Activated T-cell treated with anti-CD3 and anti-CD28 coated beads for 1 hour (primary cell): ENCODE measurements at places on chromosomes 12 and 14.

GRCh38 chr12:92753976-92754885 lies 51.4 kb downstream of the PLEKHG7 start:
- no peak for DNase-seq

DNA sequence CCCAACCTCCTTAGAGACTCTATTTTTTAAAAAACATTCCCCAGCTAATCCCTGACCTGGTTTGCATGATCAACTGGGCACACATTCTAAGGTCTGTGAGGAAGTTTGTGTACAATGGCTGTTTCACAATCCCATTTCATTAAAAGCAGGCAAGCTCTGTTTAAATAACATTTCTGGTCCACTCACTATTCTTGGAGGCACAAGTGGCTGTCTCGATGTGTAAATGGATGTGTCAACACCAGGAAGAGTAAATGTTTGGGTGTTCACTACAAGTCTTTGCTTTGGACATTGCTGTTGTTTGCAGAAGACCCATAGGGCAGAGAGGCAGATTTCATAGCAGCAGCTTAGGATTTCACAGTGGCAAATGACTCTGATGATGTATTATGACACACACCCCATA lies 98.3 kb downstream of the PDZRN4 start:
- DNase-seq: no peak

DNA sequence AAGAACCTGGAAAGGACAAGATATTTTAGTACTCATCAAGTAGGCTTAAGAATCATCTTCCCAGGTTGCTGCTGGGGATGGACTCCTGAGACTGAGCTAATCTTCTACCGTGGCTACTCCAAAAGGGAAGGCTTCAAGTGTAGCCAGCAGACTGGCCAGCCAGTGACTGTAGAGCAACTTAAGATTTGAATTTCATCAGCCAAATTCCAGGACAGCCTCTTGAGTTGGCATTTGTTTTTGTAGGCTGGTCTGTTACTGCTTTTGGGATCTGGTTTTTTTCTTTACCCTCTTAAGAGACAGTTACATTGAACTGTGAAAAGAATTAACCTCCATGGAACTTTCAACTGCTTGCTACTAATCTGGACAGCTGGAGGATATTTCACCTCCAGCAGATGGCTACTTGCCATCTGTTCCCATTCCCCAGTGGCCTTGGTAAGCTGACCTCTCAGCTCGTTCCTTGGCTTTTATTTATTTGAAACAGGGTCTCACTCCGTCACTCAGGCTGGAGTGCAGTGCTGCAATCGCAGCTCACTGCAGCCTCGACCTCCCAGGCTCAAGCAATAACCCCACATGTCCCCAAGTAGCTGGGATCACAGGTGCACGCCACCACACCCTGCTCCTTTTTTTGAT lies 20.7 kb downstream of the VTI1B start:
- DNase-seq: no peak

- no peak for DNase-seq
Observed at GRCh38 chr12:67873355-67873754, 115.9 kb upstream of the IFNG-AS1 start.

- no peak for DNase-seq
Observed at GRCh38 chr14:69345402-69345801, 52.7 kb downstream of the ERH start.

GRCh38 chr14:101593411-101594238 lies 32.3 kb downstream of the DIO3 start:
- DNase-seq: no peak

DNA sequence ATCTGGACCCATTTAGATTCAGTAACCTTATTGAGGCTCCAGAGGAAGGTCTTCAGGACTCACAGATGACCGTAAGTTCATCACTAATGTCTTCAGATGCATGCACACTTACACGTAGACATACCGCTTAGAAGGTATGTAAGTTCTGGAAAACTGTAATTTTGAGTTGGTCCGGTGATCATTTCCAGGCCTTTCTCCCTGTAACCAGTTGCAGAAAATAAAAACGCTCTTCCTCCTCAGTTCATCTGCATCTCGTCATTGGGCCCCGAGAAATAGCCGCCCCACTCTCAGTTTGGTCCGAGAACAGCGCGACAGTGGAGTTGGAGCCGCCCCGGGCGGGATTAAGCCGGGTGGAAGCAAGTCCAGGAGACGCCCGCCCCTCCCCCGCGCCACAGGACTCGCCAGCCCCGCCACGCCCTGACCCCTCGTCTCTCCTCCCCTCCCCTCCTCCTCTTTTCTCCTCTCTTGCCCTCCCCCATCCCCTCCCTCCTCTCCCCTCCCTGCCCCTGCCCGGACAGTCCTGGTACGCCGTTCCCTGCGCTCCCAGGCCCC lies 83.7 kb downstream of the TNFAIP2 start:
- DNase-seq: no peak

DNA sequence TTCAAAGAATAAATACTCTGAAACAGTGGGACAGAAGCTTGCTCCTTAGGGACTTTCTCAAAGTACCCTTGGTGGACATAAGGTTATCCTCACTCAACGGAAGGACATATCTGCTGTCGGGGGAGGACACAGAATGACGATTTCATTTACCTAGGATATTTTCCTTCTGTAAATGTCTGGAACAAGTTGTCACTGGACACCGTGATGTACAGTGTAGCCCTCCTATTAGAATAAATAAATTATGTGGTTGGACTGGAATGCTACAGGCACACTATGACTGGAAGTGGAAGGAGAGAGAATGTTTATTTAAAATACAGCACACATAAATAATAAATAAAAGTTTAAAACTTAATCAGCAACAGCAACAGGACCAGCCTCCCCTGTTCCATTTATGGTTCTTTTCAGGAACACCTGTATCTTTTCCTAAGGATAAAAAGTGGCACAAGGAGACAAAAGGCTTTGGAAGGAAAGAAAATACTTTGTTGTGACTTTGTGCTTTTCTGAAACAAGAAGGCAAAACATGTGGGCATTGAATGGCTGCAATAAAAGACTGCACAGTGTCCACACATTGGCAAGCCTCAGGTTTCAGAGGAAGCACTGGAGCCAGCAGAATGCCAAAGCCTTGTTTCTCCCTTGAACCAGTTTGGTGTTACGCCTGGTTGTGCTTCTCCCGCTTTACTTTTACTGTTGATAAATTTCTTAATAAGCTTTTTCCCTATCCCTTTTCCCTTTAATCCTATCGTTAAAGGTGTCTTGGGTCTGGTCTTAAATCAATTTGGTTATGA lies 36.8 kb downstream of the FGD4 start:
- no peak for DNase-seq

DNA sequence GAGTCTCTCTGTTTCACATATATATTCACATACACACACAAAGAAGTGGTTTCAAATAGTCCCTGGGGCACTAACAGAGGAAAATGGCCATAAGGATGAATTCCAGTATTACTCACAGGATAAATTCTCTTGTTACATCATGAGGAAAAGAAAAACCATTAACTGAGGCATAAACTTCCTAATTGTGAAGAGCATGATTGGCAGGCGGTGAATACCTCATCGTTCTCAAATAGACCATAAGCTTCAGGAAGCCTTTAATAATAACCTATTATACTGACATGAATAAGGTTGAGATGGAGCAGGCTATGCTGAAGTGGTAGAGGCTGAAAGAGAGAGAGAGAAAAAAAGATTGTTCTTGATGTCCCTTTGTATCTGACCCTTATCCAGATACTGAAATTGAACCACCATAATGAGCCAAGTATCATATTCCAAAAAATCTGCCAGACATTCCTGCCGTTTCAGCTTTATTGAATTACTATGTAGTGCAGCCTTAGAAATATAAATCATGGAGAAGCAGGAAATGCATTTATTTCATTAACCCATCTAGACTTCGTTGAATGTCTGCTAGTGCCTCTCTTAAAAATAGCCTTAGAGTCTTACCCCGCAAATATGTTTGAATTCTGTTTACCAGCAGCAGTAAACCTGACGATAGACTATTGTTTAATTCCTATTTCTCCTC lies 86.8 kb downstream of the NUAK1 start:
- no peak for DNase-seq

GRCh38 chr14:54772451-54772881 lies 130.2 kb downstream of the GCH1 start:
- DNase-seq: no peak

DNA sequence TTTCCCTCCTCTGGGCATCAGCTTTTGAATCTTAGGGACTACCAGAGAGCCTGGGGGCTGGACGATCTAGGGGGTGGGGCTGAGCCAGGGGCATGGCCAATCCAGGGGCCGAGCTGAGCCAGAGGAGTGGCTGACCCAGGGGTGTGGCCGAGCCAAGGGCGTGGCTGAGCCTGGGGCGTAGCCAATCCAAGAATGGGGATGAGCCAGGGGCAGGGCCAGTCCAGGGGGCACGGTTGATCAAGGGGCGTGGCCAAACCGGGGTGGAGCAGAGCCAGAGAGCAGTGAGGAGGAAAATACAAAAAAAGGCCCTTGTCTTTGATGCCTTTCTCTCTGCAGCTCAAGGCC lies 219.3 kb upstream of the NOS1 start:
- DNase-seq: no peak

GRCh38 chr14:73462048-73462715 lies 3.8 kb upstream of the NUMB start:
- no peak for DNase-seq

GRCh38 chr12:92582893-92583292 lies 119.9 kb upstream of the PLEKHG7 start:
- DNase-seq: no peak

DNA sequence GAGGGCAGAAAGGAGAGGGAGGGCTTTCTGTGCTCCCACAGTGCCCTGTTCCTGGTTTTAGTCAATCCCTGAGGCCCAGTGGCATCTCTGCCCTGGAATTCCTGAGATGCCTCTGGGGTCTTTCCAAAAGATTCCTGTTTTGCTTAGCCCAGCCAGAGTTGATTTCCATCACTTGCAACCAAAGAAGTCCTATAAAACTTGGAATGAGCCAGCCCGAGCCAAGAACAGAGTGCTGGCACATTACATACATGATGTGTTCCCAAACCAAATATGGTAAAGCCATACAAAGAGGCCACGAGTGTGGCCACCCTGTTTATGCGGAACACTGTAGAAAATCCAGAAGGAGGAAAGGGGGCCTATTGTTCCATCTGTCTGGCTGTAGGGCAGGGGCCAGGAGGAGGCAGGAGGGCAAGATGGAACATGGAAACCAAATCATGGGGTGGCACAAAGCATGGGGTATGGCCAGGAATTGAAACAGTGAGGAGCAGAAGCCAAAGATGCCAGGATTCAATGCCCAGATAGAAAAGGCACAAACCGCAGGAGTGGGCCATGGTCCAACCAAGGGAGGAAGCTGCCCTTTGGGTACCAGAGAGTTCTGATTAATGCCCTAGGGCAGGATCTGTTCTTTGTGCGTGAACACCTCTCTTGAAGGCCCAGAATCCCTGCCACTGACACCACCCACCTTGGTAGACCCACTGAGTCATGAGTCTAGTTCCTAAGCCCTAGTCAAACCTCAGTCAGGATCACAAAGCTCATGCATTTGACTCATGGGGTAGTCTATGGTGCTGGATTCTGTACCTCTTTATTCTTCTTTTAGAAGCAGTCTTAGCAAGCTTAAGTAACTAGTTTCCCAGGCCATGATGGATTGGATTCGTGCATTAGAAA lies 75.2 kb downstream of the LRRC74A start:
- no peak for DNase-seq

DNA sequence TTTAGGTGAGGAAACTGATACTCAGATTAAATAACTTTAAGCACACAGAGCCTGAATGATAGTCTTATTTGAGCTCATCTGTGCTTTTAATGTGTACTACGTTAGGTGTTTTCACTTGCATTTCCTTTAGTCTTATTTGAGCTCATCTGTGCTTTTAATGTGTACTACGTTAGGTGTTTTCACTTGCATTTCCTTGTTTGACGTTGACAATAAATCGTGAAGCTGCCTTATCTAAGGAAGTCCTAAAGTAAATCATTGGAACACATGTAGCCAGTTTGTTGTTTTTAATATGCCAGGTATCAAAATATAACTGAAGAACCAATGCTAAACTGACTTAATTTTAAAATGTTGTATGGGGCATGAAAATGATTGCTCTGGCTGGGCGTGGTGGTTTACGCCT lies 2.0 kb downstream of the RAP1B start:
- no peak for DNase-seq
